ENCODE measurements at places on chromosomes 2 and 18.

DNA sequence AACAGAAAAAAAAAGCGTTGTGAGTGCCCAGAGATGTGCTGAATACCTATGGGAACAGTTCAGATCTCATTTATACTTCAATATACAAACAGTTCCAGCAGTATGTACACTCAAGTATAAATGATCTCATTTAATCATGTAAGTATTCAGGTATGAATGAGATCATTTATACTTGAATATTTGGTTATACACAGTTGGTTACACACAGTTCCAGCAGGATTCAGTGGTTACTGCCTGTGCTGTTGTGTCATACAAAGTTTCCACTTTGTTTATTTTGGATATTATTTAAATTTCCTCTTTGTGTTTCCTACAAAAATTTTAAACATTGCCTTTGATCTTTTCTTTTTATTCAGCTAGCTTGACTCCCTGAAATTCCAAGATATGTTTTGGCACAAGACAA, 293.5 kb upstream of the SLC39A10 start:
- no peak for DNase-seq

GRCh38 chr2:219634171-219634940, 6.9 kb downstream of the SLC4A3 start:
- DNase-seq: no peak

- DNase-seq: no peak
Measured at GRCh38 chr2:10273215-10274175, 29.2 kb upstream of the HPCAL1 start.

GRCh38 chr2:208099682-208100470, 24.4 kb downstream of the CRYGD start:
- DNase-seq: no peak

DNA sequence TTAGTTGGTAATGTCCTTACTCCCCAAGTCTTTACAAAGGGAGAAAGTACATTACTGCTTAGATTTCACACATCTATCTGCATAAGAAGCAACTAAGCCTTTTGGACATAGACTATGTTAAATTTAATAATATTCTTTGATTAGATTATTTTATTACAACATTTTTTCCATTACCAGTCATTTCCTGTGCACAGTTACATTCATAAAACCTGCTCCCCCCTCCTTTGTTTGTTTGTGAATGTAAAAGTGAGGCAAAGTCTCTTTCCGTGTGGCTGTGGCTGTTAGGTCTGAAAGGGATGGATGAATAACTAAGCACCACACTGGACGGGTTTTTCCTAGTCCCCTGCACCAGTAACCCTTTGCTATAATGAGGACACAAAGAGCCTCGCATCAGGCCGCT, 9.6 kb downstream of the PTGR3 start:
- no peak for DNase-seq

DNA sequence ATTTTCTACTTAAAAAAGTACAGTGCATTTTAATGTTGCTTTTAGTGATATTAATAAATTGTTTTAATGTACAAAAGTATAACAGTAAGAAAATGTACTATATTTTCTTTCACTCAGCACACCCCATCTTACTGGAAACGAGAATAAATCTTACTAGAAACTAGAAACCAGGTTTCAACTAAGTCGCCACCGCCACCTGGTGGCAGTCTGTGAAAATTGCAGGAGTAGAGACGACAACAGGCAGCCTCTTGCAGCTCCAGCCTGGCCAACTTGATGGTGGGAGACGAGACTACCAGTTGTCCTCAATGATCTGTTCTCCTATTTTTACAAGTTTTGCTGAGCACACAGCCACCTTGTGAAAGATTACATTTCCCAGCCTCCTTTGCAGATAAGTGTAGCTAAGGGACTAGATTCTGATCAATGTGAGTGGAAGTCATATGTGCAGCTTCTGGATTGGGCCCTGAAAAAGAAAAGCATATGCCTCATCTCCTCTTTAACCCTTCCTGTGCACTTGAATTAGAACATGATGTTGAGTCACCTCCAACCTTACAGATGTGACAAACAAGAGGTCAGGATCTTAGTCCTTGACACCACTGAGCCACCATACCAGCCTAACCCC, 8.7 kb downstream of the OTOF start:
- DNase-seq: peak; percentile 83

GRCh38 chr2:102686479-102687439, 67.4 kb downstream of the SLC9A2 start:
- no peak for DNase-seq

GRCh38 chr2:11901351-11902069, 155.1 kb downstream of the LPIN1 start:
- DNase-seq: no peak

DNA sequence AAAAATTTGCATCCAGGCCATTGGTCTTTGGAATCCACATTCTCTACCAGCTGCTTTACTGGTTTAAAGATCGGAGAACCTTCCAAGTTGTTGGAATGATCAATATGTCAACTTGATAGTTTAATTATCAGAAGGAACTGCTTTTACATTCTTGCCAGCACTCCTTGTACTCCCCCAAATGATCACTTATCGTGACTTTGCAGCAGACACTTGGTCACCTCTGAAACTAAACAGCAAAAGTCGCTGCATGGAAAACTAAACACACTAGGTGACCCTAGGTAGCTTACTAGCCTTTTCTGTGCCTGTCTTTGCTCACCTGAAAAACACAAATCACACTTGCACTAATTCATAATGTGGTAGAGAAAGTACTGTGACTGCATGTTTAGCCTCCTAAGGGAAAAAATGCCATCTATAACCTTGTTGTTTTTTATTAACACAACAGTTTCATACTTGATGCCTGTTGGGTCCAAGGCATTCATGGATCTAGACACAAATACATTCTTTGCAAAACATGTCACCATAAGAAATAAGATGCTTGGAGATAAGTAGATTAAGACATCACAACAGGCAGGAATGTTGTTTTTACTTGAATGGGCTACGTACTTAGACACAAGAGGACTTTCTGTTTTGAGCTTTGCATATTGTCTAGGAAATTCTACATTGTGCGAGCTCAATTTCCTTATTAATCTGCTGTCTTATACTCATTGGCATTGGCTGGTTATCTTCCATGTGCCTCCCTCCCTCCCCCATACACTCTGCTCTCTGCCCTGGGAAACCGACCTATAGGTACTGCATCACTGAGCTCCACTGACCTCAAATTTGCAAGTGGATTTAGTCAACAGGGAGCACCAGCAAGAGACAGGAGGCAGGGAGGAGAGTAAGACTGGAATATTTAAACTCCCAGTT, 219.1 kb upstream of the STK17B start:
- DNase-seq: no peak

- no peak for DNase-seq
Measured at GRCh38 chr2:62240546-62240945, 44.6 kb downstream of the B3GNT2 start.

GRCh38 chr18:3051718-3052410, 38.9 kb upstream of the LPIN2 start:
- DNase-seq: no peak

DNA sequence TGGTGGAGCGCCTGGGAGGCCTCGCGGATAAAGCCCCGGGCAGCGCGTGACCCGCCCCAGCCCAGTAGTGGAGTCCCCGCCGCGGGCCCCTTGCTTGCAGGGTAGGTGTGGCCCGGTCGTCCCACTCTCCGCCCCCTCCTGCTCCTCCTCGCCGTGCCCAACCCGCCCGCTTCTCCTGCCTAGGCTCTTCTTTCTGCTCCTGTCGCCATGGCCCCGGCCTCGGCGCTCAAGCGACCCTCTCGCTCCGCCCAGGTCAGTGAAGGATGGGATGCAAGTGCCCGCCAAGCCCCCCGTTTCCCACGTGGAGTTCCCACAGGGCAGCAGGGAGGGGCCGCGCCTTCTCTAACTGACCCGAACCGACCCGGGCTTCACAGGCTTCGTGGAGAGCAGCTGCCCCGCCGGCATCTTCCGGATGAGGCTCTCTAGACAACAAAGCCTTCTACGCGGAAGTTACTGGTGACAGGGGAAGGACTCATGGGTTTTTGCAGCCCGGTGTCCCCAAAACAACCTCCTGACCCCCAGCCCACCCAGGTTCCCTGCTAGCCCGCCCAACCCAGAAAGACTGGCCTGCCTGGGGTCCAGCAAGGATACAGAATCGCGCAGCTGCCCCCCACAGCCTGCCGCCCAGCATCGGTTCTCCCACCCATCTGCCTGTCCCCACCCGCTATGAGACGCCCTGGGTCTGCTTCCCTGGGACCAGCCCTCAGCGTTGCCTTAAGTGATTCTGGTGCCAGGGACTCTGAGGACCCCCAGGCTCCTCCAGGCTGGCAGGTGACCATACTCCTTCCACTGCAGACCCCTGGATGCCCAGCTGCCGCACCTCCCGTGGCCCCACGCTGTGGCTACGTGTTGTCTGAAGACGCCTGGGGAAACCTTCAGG, 32.8 kb downstream of the TTC32 start:
- peak; percentile 49 for DNase-seq

DNA sequence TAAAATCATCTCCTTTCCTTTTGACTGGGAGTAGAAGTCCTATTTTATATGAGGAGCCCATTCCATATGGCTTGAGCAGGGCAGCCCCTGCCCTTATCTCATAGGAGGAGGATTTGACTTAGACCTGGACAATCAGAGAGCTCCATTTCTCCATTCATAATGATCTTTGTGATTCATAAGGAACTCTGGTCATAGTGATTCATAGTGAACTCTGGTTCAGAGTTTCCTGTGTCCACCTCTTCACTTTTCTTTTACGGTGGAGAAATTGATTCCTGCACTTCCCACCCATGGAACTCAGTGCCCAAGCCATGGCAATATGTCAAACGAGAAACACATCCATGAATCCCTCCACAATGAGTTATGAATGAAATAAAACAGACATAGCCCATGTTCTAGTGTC, 12.8 kb upstream of the MYO3B start:
- DNase-seq: no peak

- DNase-seq: no peak
Measured at GRCh38 chr2:186950694-186951093, 101.7 kb upstream of the ZSWIM2 start.

GRCh38 chr2:176242276-176242675, 27.0 kb upstream of the MTX2 start:
- DNase-seq: no peak

GRCh38 chr18:32919799-32920198, 147.0 kb upstream of the KLHL14 start:
- DNase-seq: peak; percentile 16

DNA sequence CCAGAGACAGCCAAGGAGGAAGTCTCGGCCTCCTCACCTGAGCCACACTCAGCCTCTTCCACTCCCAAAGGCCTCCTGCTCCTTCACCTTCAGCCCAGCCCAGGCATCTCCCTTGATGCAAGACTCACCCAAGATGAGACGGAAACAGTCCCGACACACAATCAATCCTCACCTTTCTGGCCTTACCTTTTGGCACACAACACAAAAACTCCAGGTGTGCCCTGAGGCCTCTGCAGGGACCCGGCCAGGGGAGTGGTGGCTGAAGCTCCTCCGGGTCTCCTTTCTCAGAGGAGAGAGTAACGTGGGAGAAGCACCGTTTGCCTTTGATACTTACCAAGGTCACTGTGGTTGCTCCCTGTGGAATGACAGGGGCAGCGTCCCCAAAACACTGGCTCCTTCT, 23.8 kb upstream of the EFHD1 start:
- DNase-seq: no peak

DNA sequence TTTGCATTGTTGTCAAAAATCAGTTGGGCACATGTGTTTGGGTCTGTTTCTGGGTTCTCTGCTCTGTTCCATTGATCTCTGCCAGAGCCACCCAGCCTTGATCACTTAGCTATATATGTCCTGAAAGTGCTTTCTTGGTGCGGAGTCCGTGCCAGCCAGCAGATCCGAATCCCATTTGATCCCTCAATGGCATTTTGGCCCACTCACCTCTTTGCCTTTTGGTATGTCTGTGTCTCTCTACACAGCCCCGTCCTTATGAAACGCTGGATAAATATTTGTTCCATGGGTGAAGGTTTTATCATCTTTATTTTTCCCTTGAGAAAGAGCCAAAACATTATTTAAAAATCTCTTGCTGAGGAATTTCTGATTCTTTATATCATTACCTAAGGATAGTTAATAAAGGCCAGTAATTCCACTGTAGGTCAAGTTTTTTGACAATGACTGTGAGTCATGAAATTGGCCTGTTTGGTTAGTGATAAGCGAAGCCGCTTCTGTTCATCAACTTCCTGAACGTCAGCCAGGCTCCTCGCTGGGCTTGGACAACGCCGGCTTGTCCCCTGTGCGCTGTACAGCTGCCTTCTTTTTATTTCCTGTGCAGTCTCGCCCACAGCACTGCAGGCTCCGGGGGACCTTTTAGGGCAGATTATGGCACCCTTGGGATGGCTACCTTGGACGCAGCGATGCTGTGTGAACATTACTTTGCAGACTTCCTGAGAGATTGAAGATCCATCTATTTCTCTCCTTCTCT, 24.9 kb downstream of the MTCL1 start:
- no peak for DNase-seq

- DNase-seq: peak; percentile 56
Measured at GRCh38 chr2:168758970-168759820, 43.2 kb upstream of the NOSTRIN start.

DNA sequence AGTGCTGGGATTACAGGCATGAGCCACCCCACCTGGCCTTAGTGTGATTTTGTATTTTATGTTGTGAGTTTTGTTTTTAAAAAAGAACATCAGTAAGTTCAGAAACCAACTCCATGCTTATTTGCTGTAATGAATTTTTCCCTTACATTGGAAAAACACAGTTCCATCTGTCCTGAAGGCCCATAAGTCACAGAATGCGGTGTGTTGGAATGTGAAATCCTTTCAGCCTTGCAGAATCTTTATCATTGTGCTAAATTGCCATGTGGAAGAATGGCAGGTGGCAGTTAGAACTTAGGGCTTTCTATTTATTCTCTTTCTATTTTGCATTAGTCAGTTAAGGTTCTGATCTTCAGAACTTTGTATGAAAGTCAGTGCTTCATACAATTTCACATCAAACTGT, 52.6 kb downstream of the NEDD4L start:
- DNase-seq: no peak

- no peak for DNase-seq
Measured at GRCh38 chr2:230934231-230935129, 9.4 kb upstream of the GPR55 start.

GRCh38 chr18:78979056-78979729, 425 bp upstream of the SALL3 start:
- DNase-seq: no peak

DNA sequence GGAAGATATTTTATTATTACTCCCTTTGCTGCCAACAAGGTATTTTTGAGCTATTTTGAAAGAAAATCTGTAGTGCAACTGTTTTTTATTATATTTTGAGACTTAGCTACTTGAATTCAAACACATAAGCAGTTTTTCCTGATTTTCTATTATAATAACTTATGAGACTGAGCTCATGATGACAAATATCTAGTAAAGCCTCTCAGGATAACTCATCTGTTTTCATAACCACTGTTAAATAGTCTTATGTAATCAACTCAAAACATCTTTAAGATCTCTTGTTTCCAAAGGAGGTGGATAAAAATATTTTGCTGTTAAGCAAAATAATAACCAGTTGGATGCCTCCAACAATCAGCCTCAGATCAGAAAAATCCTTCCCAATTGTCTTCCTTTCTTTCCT, 21.9 kb upstream of the PPP1CB start:
- no peak for DNase-seq

- DNase-seq: no peak
Measured at GRCh38 chr2:236016496-236016895, 151.7 kb downstream of the GBX2 start.

All from activated CD4-positive, alpha-beta T cell treated with anti-CD3 and anti-CD28 coated beads, Interleukin-2, Interleukin-6, amounts not matched to agents 100 ng/mL and 50 ng/mL, durations not matched to agents 16 hours and 8 hours (primary cell).